ENCODE measurements at places on chromosomes 3 and 15. TPM values are rescaled to one million over a fixed set of nuclear protein-coding genes. Genes with fewer than 3 reads are reported as not detected.

The UCN2 gene
- 0.26 TPM for polyA plus RNA-seq

The SLC6A20 gene
- 0.15 TPM for polyA plus RNA-seq

GRCh38 chr3:122961146-122961545 lies 66.4 kb downstream of the SEMA5B start:
- no peak for DNase-seq

DNA sequence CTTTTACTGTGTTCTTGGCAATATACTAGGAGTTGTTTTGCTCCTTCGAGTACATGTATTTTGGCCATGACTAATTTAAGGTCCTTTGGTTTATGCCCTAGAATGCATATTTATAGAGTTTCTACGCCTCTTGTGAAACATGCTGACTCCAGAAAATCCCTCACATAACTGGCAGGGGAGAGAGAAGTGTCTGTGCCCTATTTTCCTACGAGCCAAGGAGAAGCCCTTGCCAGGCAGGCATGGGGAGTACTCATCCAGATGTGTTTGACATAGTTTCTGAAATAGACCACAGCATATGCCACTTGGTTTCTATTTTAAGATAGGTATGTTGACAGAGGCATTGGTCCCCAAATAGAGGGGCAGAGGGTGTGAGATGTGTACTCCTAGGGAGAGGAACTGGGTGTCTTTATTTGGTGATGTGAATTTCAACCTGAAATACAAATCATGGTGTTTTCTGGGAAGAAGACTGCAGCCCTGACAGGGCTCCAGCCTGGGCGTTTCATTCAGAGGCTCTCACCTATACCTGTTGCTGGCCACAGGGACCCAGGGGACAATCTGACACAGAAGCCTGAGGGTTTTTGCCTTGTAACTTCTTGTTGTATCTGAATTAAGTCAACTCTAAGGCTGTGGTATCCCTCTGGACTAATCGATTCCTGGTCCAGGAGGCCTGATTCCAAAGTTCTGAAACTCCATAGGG lies 267.8 kb upstream of the C2CD4B start:
- DNase-seq, result no peak

DNA sequence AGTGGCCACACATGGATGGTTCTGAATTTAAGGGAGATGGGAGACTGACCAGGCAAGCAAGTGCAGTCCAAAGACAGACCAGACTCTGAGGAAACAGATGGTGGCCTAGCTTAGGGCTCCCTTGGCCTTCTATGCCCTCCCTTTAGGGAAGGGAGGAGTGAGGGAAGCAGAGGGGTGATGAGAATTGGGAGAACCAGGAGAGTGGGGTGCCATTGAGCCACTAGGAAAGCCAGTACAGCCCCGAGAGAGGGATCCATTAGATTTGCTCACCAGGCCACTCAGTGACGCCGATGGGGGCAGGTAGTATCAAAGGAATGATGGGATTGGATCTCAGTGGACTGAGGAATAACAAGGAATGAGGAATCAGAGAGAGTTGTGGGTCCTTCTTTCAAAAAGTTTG lies 30.4 kb upstream of the HERC1 start:
- DNase-seq, result no peak

- DNase-seq, result no peak
Measured at GRCh38 chr15:60255390-60255789, 142.4 kb downstream of the ANXA2 start.

DNA sequence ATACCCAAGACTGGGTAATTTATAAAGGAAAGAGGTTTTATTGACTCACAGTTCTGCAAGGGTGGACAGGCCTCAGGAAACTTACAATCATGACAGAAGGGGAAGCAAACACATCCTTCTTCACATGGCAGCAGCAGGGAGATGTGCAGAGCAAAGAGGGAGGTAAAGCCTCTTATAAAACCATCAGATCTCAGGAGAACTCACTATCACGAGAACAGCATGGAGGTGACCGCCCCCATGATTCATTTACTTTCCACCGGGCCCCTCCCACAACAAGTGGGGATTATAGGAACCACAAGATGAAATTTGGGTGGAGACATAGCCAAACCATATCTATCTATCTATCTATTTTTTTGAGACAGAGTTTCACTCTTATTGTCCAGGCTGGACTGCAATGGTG lies 5.4 kb downstream of the GDPGP1 start:
- DNase-seq, result no peak

DNA sequence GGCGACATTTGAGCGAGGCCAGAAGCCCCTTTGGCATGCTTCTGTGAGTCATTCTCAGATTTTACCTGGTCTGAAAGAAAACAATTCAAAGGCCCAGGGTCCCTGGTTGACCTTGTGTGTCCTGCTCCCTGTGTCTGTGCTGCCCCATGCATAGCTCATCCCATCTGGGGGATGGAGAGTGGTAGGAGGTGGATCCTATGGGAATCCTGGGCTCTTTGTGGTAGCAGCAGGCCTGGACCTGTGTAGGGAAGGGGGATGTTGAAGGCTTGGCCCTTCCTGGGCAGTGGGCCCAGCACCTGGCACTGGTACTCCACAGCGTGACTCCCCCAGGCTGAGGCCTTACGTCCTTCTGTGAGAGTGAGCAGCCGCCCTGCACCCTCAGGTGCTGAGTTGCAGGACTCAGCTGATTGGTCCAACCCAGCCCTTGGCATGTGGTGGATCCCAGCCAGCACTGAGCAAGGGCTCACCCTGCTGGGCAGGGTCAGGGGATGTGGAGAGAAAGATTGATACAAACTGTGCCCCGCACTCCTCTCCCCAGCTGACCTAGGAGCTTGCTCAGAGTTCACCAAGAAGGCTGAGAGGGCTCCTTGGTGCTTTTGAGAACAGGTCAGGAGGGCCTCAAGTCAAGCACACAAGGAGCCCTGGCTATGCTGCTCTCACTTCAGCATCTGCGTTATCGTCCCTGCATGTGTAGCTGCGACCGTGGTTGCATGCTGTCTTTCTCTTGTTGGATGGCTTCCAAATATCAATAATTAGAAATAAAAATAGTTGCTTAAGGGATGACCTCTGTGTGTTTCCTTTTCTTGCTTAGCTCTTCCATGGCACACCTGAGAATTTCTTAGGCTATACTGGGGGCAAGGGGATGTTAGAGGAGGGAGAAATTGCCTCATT lies 21.4 kb upstream of the JMJD7 start:
- no peak for DNase-seq

GRCh38 chr15:59993950-59994401 lies 10.1 kb upstream of the FOXB1 start:
- DNase-seq, result no peak

All from hindlimb muscle (tissue), 1 donor.